ENCODE measurements at places on chromosomes 12 and 14. TPM values are rescaled to one million over a fixed set of nuclear protein-coding genes. Genes with fewer than 3 reads are reported as not detected.

- peaks cover 19% of the 10 kb centered on the region for H3K36me3 ChIP-seq
- H3K27ac ChIP-seq: peak overlapping the region; percentile 61
- peak overlapping the region; percentile 28 for H3K4me3 ChIP-seq
These were observed 29.7 kb downstream of the CCDC88C start for GRCh38 chr14:91387951-91388381.

- H3K4me3 ChIP-seq: no peak overlapping the region
- no peak overlapping the region for H3K27ac ChIP-seq
- peaks cover 12% of the 10 kb centered on the region for H3K27me3 ChIP-seq
These were observed 922 bp downstream of the PTPRR start for GRCh38 chr12:70919597-70920035.

GRCh38 chr14:67644428-67644827 is 24.7 kb downstream of the ARG2 start:
- peaks cover 10% of the 10 kb centered on the region for H3K4me1 ChIP-seq
- no peak for DNase-seq
- H3K27ac ChIP-seq: no peak overlapping the region
- H3K4me3 ChIP-seq: no peak overlapping the region
- H3K36me3 ChIP-seq: peaks cover 6% of the 10 kb centered on the region
- no peaks in the 10 kb centered on the region for H3K27me3 ChIP-seq

DNA sequence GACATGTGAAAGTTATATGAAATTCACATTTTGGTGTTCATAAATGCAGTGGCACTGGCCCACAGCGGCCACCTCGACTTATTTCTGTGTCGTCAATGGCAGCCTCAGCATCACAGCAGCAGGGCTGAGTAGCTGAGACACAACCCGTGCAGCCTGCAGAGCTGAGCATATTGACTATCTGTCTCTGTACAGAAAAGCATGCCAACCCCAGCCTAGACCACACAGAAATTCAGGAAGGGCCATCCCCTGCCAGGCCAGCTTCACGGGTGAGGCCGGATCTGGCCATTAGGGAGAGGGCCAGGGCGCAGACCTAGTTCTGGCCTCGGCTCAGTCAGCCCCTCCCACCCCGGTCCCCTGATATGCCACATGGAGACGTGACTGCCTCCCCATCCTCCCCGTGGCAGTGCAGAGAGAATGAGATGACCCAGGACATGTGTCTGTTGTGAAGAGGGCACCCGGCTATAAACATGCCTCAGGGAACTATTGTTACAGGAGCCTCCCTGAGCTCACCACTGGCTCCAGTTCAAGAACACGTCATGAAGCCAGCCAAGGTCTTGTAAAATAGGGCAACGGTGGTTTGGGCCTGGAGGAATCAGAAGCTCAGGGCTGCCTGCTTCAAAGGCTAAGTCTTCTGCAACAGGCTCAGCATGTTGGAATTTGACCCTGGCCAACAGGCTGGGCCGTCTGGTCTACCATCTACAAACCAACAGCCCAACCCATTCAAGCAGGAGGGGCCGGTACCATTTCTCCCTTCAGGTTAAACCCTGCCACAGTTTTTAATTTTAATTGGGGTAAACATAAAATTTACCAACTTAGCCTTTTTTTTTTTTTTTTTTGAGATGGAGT is 25.5 kb downstream of the SCARB1 start:
- H3K4me3 ChIP-seq: no peak overlapping the region
- H3K27me3 ChIP-seq: no peaks in the 10 kb centered on the region
- no peak for DNase-seq
- no peak overlapping the region for H3K27ac ChIP-seq
- H3K36me3 ChIP-seq: peaks cover 3% of the 10 kb centered on the region
- H3K4me1 ChIP-seq: peaks cover 7% of the 10 kb centered on the region

MYO1A gene
- 1.2 TPM for total RNA-seq
